ENCODE measurements at places on chromosomes 2 and 18.
A peak's percentile ranks its signal among the peaks of the same experiment; 100 is the strongest.

DNA sequence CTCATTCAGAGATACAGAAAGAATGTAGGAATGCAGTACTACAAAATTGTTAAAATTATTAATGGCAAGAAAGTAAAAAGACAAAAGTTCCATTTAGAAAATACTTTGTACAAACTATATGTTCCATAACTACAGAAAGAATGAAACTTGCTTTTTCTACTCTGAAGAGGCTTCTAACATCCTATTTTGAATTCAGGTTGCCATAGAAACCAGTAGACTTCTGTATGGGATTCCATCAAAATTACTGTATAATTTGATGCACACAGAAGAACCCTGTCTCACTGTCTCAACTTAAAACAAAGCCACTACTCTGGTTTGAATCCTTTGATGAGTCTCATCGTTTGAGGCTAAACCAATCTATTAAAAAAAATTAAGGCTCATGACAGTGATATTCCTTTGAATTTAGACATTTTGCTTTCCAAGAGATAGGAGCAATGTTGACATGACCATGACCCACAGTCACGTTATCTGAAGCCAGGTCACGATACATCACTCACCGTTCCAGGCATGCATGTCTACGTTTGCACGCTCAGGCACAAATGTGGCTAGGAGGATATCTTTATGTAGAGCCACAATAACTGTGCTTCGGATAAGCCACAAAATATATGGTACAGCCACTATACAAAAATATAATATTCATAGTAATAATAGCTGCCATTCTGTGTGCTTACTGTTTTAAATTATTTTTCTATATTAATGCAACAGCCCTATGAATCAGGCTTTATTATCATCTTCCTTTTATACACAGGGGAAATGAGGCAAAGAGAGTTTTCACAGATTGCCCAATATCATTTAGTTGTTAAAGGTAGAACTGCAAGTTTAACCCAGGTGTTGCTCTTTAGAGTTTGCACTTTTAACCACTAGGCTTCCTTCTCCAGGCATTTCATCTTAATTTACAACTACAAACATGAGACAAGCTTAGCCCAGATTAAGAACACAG is 82.4 kb downstream of the CACNB4 start:
- DNase-seq, result no peak

DNA sequence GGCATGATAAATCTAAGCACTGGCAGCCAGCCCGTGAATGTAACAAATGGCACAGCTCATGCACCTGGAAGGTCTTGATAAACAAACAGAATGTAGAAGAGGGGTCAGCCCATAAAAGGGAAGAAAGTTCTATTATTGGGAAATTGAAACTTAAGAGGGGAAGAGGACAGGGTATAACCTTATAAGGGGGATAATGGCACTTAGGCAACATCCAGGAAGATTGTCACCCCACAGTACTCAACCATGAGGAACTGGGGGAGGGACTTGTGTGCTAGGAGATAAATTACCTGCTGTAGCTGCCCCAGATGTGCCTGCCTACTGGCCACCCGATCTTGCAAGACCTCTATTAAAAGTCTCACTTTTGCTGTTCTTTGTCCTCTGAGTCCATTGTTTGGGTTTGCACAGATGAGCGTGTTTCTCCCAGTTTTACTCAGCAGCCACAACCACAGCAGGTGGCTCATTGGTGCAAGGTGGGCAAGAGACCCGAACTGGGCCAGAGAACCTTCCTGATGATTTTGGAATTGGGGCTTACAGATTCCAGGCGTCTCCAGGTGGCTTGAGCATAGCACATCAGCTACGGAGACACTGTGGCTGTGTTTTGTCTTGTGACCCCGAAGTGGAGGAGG is 79.0 kb upstream of the TAF1B start:
- DNase-seq, result no peak

DNA sequence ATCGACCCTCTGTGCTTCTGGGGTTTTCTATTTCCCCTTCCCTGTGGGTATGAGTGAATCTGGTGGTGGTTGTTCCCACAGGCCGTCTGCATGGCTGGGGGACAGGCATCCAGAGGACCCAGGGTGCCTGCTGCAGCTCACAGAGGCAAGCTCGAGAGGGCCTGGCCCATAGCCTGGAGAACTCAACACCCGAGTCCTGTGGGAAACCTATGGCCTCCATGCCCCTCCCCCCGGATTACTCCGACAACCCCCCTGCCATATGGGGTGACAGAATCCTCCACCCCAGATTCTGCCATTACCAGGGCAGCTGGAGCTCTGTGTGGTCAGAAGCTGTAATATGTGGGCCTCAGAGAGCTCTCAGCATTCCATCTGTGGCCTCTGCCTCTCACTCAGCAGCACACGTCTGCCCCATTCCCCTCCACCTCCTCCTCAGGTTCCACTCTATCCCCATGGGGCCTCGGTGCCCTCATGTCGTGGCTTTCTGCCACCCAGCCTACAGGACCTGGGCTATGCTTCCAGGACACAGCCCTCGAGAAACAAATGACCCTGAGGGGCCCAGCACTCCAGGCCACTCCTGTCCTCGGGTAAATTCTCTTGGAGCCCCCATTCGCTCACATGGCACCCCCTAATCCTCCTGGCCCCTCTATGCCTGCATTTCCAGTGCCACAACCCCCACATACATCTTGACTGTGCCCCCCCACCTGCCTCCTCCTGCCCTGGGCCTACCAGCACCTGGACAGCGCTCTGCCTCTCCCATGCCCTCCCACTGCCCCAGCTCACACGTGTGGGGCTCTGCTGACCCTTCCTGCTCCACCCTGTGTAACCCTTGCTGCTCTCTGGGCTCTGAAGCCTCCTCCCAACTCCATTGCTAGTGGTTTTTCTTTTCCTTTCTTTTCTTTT is 3.6 kb downstream of the MZT2A start:
- DNase-seq, result no peak

- no peak for DNase-seq
Measured at GRCh38 chr2:38080346-38080745, 4.4 kb upstream of the CYP1B1 start.

GRCh38 chr2:23381084-23381483 is 3.9 kb upstream of the KLHL29 start:
- peak; percentile 68 for DNase-seq

- no peak for DNase-seq
Measured at GRCh38 chr2:9778471-9779316, 64.6 kb upstream of the TAF1B start.

DNA sequence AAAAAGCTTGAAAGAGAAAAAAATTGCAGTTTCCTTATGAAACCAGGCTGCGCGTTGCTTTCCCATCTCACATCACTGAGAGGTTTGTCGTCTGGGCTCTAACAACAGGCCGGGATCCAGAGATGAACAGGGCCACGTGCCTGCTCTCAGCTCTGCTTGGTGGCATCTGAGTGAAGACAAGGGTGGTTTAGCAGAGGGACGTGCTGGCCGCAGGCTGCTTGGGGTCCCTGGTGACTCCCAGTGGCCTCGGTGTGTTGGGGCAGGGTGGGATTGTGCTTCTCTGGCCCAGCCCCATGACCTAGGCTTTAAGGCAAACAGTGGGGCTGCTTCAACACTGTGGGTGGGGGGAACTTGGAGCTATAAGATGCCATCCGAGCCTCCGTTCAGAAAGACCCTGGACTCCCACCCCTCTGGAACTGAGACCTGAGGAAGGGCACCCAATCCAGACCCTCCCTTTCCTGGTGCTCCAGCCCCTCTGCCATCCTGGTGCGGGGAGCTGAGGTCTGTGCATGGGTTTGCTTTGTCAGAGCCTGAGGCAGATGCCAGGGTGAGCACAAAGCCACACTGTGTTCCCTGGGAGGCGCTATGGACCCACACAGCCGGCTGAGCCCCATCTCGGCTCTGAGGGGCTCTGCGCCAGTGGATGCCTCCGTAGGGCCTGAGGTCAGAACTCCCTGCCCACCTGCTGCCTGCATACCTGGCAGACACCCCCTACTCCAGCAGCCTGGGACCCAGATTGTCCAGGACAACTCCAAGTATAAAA is 18.4 kb upstream of the HPCAL1 start:
- DNase-seq, result no peak

DNA sequence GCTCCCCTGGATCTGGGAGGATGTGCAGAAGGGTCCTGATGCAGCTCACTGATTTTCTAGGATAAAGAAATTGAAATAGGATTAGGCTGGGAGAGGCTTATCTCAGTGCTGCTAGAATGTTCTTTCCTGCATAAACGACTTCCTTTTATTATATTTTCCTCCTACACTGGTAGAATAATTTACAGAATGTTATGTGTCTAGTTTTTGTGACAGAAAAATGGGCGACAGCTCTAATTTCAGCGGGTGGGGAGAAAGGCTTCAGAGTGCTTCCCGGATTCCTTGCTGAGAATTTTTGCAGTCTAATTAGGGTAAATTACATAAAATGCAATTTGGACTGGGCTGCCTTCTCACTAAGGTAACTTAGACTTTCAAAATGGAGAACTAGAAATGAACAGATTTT is 66.2 kb downstream of the SKA1 start:
- no peak for DNase-seq

Measured in left cardiac atrium (tissue), 4 donors.